ENCODE measurements at places on chromosomes 3 and 15.

GRCh38 chr3:90016555-90016954 lies 909.1 kb downstream of the EPHA3 start:
- DNase-seq: no peak

DNA sequence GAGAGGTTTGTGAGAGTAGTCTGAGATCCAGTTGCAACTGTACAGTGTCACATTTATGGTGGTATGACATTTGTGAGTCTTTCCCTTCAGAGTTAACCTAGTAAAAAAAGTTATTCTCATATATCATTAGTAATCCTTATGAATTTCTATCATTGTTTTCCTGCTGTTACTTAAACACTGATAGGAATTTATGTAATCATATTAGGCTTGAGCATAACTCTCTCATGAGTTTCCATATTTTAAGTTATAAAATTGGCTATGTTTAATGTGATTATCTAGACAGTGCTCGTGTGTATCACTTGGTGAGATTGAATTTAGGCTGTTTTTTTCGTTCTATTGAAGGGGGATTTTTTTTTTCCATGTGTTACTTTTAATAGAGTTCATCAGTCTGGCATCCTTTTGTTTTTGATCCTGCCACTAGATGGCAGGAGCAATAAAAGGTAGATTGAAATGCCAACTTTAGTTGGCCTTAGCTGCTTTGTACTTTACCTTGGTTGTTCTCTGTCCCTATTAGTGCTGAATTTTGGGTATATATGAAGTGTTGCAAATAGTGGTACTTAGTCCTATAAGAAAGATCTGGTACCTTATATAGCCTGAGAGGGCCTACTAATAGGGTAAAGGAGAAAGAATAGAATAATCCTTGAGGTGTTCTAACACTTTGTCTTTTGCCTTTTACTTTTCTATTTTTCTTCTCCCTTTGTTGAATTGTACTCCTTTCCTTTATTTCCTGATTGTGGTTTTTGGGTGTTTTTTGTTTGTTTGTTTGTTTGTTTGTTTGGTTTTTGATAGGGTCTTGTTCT lies 17.9 kb downstream of the STT3B start:
- DNase-seq: no peak

GRCh38 chr15:73403171-73403570 lies 34.4 kb upstream of the HCN4 start:
- DNase-seq: no peak

GRCh38 chr15:85749261-85750151 lies 45.2 kb downstream of the KLHL25 start:
- no peak for DNase-seq

GRCh38 chr3:4583416-4583815 lies 90.3 kb downstream of the ITPR1 start:
- DNase-seq: no peak

DNA sequence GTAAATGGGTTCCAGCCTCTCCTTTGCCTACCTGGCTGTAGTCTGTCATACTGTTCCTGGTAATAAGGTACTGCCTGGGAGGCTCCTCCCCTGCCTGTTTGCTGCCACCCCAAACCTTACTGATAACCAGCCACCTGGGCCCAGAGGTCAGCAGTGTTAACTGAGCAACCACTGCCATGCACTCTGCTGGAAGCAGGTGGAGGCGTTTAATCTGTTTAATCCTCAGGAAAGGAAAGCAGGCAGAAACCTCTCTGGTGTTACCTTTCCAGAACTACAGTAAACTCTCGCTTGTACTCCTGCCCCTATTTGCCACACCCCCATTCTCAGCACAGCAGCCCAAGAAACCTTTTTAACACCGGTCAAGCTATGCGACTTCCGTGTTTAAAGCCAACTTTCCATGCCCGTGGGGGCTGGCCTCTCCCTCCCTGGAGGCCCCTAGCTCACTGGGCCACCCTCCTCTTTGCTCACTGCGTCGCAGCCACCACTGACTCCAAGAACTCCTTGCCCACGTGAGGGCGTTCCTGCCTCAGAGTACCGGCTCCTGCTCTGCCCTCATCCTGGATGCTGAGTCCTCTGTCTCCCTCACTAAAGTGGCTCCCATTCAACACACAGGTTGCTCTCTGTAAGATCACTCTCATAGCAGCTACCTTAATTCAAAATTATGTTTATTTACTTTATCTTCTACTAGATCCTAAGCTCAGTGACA lies 8.3 kb downstream of the BDH1 start:
- no peak for DNase-seq

GRCh38 chr15:42456971-42457370 lies 34.0 kb downstream of the ZNF106 start:
- DNase-seq: no peak

- no peak for DNase-seq
Measured at GRCh38 chr3:68228856-68229255, 574.4 kb upstream of the SUCLG2 start.

DNA sequence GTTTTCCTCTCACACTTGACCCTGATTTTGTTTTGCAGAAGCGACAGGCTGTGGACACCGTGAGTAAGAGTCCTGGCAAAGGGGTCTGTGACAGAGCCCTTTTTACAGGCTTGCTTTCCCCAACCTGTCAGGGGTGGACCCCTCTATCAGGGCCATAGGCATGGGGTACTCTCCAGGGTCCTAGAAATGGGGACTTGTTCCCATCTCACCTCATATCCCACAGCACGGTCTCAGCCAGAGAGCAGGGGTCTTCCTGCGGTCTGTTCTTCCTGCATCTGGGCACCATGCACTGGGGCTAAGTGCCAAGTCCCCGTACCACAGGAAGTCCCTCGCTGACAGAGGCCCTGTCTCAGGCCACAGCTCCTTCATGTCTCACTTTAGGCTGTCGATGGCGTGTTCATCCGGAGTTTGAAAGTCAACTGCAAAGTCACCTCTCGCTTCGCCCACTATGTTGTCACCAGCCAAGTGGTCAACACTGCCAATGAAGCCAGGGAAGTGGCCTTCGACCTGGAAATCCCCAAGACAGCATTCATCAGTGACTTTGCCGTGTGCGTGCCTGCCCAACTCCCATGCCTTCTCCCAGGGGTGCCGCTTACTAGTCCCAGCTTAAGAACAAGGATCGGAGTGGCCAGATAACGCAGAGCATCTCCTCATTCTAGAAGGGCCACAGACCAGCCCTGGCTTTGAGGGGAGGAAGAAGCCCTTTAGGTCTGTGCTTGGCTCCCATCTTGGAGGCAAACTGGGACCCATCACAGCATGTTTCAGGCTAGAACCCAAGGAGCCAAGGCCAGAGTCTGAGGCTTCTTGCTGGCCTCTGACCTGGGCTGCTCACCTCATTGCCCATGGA lies 783 bp downstream of the ITIH1 start:
- DNase-seq: no peak

DNA sequence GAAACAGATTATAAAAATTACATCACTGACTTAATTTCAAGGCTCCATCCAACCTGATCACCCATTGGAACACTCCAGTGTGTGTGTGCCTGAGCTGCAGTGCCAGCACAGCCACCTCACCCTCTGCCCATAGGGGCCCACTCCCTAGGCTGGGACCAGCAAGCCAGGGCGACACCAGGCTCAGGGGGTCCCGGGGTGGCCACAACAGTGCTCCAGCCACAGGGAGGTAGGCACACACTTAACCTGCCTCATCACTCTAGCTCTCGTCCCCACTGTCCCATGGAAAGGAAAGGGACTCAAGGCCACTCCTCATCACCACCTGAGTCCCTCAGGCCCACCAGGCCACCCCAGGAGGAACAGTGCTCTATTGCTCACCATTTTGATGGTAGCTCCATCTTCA lies 24.9 kb downstream of the ZXDC start:
- DNase-seq: no peak

All from CD4-positive, alpha-beta T cell (primary cell).